Cortex of kidney (tissue), 1 donor: ENCODE measurements at places on chromosomes 13 and 19.

DNA sequence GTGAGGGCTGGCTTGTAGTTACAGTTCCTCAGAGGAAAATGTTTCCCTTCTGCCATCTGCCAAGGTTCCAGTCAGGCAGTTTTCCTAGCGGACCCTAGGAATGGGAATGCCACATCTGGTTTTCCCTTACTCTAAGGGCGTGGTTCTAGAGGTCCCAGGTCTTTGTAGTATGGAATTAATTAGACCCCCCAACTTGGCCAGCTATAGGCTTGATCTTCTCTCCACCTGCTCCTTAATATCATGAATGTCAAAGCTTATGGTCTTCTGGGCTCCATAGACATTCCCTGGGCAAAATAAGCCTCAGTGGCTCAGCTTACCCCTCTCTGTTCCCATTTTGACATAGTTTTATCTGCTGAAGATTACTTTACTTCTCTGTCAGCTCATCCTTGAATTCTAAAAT is 70.0 kb downstream of the ZNF568 start:
- no peak for DNase-seq

DNA sequence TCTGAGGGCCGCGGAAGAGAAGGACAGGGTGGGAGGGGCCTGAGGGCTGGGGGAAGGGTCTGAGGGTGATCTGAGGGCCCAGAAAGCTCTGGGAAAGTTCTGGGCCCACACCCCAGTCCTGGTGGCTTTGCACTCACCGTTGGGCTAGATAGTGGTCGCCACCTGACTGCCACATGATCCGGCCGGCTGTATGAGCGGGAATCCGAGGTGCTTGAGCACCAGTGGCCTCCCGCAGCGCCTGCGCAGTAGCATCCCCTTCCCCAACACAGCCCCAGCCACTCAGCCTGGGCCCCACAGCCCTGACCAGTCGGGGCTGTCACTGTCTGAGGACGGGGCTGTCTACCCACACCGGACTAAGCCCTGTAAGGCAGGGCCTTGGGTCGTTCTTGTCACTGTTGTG is 15.0 kb downstream of the PRODH2 start:
- no peak for DNase-seq

DNA sequence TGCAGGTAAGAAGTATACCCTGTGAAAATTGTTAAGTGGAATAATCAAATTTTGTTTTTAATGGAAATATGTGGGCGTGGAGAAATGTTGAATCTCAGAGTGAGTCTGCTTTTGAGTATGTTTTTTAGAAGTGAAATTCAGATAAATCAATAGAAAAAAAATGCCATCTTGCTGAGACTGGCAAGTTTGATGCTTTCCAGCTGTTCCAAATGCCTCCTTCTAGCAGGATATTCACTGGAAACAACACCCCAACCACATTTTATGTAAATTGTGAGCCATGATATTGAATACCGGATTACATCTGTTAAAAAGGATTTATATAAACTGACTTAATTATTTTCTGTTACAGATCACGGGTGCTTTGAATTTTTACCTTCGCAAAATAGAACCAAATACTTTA is 115.4 kb downstream of the ITGBL1 start:
- no peak for DNase-seq

GRCh38 chr13:88074794-88075510 is 403.8 kb downstream of the SLITRK5 start:
- DNase-seq = no peak

GRCh38 chr19:56294549-56294948 is 20.1 kb downstream of the ZSCAN5A start:
- no peak for DNase-seq

DNA sequence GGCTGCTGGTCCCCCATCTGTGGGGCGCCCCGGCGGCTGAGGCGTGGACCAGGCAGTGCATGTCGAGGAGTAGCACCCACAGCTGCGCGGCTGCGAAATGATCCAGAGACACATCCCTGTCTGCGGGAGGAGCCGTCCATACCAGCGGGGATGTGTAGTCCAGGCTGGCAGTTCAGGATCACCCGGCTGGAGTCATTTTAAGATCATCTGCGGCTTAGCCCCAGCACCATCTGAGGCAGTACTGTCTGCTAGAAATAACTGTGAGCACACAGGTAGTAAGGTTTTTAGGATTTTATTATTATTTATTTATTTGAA is 3.1 kb downstream of the ADAT3 start:
- DNase-seq = no peak

- no peak for DNase-seq
These were observed 20.3 kb upstream of the TMTC4 start for GRCh38 chr13:100694722-100695508.

DNA sequence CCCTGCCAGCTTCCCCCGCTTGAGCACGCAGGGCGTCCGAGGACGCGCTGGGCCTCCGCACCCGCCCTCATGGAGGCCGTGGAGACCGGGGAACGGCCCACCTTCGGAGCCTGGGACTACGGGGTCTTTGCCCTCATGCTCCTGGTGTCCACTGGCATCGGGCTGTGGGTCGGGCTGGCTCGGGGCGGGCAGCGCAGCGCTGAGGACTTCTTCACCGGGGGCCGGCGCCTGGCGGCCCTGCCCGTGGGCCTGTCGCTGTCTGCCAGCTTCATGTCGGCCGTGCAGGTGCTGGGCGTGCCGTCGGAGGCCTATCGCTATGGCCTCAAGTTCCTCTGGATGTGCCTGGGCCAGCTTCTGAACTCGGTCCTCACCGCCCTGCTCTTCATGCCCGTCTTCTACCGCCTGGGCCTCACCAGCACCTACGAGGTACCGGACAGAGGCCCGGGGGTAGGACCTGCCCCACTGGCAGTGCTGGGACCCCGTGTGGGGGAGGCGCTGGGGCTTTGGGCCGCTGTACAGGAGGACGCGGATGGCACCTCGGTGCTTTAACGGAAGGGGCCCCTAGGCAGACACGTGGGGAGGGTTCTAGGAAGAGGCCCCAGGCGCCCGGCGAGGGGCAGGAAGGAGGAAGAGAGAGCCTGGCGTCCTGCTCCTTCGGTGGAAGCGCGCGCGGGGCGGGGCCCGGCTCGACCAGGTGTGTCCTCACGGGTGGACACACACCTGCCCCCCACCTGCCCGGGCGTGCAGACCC is 681 bp downstream of the SLC5A5 start:
- DNase-seq = no peak

DNA sequence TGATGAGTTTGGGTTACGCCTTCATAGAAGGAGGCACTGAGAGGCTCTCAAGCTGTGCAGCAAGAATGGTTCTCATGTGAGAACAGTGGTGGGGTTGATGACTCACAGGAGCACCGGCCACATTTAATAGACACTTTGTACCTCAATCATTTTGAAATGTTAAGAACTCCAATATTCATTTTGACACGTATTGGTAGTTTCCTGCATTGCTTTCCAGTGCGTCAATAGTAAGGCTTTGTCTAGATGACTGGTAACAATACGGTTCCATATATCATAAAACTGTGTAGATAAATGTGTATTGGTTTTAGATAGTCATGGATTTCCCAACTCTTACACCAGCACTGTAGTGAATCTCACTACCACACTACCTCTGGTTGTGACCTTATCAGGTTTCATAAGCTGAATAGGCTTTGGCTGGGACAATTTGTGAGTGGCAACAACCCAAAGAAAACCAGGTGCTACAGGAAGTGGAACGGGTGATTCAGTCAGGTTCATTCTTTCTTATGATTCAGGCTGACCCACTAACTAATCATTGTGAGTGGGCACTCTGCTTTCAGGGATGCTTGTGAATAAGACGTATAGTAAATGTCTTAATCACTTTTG is 362.6 kb downstream of the KLF5 start:
- no peak for DNase-seq

GRCh38 chr13:110409581-110409992 is 102.5 kb downstream of the COL4A2 start:
- DNase-seq = no peak

DNA sequence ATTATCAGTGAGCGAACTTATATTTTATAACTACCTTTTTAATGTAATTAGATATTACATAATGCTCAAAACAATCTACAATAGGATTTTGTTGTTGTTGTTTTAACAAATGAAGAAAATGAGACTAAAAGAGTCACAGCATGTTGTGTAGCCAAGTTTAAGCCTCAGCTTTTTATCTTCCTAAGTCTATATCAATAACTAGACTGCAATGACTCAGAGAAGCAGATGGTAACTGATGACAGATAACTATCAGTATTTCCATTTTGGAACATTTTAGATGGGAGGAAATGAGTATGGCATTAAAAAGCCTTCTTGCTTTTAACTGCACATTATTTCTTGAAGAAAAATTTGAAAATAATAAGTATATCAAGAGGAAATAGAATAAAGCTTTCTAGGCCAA is 825.2 kb downstream of the SLITRK1 start:
- DNase-seq = no peak

- no peak for DNase-seq
These were observed 140.4 kb downstream of the TEX29 start for GRCh38 chr13:111460548-111461444.

DNA sequence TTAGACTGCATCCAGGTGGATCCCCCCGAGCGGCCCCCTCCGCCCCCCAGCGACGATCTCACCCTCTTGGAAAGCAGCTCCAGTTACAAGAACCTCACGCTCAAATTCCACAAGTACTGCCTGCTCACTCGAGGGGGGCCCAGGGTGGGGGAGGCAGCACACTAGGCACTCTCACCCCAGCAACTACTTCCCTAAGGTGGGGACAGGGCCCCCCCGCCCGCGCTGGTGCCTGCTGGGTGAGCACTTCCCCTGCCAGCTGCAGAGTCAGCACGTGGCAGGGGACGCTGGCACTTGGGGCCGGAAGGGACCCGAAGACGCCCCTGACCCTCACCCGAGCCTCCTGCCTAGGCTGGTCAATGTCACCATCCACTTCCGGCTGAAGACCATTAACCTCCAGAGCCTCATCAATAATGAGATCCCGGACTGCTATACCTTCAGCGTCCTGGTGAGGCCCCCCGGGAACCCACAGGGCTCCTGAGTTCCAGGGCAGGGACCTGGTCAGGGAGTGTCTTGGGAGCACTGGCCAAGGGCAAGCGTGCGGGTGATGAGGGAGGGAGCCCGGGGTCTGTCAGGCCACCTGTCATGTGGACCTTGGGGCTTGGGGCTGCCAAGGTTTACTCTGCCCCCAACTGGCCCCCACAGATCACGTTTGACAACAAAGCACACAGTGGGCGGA is 5.2 kb downstream of the MCOLN1 start:
- no peak for DNase-seq

- DNase-seq = no peak
These were observed 18.0 kb downstream of the ARHGAP35 start for GRCh38 chr19:46878613-46879375.

- DNase-seq = no peak
These were observed 1210.7 kb upstream of the PCDH9 start for GRCh38 chr13:68440874-68441273.

DNA sequence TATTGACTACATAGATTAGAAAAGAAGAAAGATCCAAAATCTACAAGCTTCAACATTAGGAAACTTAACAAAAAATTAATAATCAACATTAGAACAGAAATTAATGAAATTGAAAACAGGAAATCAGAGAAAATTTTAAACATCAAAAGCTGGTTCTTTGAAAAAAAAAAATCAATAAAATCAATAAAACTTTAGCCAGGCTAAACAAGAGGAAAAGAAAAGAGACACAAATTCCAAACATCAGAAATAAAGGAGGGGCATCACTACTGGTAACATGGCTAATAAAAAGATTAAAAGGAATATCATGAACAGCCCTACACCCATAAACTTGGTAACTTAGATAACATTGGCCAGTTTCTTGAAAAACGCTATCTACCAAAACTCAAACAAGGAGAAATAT is 110.2 kb downstream of the ATP11A start:
- DNase-seq = no peak

DNA sequence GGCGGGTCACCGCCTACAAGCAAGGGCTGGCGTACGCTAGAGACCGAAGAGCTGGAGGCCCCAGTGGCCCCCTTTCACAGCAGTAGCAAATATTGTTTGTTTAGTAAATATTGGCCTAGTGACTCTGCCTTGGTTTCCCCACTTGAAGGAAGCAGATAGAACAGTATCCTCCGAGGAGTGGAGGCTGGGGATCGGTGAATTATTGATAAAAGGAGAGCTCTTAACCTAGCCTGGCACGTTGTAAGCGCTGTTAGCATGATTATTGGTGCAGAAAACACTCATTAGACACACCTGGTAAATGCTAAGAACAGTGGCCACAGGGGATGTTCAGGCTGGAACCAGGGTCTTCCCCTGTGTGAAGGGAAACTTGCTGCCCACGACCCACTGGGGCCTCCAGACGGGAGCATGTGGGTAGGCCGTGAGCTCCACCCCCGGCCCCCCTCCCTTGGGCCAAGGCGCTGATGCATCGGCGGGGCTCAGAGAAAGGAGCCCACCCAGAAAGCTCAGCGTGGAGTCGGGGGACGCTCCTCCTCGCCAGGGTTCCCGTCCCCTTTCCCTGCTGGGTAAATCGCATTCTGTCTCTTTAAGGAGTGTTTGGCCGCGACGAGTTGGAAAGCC is 2.3 kb downstream of the IER2 start:
- DNase-seq = no peak

DNA sequence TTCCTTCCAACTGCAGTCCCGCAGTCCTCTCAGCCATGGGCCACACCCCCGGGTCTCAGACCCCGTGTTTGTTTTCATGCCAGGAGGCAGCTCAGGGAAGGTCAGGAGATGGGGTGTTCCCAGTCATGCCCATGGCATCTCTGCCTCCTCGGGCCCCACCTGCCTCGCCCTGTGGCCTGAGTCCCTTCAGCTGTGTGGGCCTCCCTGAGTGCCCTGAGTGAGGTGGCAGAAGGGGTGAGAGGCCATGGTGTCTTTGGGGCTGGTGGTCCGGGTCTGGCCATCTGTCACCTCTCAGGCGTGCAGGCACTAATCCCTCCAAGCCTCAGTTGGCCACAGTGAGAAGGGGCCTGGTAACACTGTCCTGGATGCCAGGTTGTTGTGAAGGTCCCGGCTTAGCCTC is 10.9 kb upstream of the KDM4B start:
- no peak for DNase-seq

DNA sequence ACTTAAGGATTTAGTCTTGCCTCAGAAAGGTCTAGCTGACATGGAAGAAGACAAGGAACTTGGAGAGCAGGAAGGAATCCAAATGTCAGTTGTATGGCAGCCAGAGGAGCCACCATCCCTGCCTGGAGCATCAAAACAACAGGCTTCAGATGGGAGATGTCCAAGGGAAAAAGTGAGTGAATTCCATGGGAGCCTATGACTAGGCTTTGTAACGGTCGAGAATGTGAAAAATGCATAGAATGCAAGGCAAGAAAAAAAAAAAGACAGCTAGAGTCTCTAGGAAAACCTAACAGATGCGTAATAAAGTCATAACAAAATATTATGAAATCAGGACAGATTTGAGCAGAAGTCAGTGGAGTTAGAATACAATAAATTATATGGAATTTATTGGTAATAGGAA is 183.7 kb upstream of the LSM14A start:
- DNase-seq = no peak
